Stimulated activated CD8-positive, alpha-beta memory T cell treated with anti-CD3 and anti-CD28 coated beads, Interleukin-4, amount 100 ng/mL, for 1 hour (primary cell): ENCODE measurements at places on chromosomes 2 and 18.
A peak's percentile ranks its signal among the peaks of the same experiment; 100 is the strongest.

DNA sequence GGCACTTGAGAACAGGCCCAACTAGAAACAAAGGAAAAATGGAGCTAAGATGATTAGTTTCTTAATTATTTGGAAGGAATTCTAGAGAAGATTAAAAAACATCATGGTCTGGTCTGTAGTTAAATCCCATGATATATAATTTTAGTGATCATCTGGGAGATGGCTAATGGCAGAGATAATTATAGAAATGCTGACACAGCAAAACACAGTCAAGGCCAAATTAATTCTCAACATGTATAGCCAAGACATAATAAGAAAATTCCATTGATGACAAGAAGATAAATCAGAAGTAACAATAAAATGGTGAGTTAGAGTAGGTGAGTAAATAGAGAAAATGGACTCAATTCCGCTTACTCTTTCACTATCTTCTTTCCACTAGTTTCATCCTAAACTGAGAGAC is 59.2 kb upstream of the ITGA4 start:
- DNase-seq, result no peak

DNA sequence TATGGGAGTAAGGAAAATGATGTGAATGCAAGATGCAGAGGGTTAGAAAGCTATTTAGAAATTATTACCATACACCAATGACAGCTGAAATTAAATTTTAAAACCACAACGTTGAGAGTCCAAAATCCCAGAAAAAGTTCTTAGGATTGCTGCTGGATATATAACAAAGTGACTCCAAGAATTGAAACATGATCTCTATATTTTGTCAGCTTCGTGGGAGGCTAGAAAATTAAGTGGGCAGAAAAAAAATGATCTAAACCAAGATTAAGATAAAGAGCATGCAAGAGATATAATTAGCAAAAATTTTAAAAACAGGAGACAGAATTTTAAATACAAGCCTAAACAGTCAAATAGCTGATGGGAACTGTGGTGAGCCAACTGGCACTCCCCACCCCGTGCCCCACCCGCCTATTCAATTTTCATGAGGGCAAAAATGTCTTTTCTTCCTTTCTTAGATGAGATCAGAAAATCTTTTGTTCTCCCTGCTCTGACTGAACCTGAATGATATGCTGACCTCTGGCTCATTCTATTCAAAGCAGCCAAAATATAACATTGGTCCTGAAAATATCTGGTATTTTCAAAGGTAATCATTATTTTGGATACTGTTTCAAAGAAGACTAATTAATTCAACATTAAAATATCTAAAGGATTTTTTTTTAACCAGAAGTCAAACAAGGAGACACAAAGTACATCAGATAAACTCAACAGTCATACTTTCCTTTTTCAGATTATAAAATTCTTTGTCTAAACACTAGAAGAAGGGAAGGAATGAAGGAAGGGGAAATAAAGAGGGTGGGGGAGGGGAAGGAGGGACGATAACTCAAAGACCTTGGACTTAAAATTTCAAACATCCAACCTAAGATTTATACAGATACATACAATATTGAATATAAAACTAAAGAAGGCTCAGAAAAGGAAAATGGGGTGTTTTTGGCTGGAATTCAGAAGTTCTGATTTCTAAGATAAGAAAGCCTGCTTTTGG is 12.2 kb downstream of the KANSL3 start:
- DNase-seq, result no peak

DNA sequence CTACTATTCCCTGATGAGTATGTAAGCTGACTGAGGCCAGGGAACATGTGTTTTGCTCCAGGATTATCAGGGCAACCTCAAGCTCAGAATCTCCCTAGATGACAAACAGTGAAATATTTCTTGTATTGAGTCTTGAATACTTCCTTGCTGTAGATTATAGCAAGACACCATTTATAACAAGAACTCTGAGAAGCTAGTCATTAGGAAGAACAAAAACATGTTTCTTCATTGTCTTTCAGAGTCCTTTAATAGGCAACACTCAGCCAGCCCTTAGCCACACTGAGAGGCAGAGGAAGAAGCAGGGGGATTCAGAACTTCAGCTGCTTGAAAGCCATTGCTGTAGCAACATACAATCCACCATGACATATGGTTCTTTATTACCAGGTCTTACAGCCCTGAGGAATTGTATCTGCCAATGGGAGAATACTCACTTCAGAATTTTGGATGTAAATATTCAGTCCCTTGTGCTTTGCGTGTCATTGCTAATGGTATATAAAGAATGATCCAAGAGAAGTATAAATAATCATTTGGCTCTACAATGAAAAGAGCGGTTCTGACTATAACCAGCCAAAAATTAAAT is 117.5 kb upstream of the NCKAP5 start:
- DNase-seq, result no peak

- no peak for DNase-seq
Observed at GRCh38 chr2:54107903-54108615, 7.4 kb upstream of the ACYP2 start.

DNA sequence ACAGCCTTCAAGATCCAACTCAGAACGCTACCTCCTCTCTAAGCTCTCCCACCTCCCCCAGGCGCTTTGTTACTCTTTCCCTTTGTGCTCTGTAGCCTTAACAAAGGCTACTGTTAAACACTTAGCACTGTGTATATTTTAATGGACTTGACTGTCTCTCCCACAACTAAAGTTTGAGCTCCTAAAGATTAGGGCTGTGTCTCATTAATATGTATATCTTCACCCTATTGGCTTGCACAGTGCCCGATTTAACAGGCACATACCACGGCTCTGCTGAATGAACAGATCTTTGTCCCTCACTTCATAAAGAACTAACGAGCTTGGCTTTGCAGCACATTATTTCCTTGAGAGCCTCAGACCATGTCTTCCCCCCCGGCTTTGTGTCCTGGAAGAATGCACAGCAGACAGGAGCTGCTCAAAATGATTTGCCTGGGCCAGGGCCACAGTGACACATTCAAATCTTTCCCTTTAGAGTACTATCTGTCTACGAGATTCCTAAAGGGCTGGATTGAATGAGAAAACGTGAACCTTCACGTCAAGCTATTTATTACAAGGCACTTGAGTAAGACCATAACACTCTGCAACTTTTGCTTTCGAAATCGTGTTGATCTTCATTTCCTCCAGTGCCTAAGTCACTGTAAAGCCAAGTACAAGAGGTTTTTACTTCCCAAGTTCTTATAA is 22.1 kb downstream of the ABHD3 start:
- DNase-seq, result no peak

DNA sequence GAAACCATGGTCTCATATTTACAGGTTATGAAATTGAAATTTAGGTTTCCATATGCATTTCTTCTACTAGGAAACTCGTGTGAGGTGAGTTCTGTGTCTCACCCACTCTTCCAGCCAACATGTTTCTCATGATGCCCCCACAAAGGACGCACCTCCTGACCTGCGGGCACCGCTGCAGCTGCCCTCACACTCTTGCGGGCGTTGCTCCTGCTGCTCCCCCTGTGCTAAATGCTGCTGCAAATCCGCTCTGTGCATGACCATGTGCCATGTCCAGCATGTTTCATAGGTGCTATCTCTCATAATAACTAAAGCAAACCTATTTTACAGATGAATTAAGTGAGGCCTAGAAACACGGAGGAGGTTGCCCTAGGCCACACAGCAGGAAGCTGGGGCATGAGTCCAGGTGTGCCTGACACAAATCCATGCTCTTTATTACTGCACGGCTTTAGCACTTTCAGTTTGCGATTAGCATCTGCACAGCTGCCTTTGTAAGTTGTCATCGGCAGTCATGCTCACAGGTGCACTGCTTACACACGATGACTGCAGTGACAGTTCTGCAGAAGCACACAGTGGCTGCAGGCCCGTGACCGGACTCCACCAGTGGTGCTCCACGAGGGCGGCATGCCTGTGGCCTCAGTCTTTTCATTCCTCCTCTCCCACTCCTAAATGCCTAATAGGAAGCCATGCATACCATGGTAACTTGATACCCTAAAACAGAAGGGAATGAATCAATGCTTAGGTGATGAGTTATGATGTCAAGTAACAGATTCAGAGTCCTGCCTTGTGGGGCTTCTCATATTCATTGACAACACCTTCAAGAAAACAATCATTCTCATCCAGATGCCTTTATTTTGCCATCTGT is 14.9 kb upstream of the GALR1 start:
- DNase-seq, result no peak

DNA sequence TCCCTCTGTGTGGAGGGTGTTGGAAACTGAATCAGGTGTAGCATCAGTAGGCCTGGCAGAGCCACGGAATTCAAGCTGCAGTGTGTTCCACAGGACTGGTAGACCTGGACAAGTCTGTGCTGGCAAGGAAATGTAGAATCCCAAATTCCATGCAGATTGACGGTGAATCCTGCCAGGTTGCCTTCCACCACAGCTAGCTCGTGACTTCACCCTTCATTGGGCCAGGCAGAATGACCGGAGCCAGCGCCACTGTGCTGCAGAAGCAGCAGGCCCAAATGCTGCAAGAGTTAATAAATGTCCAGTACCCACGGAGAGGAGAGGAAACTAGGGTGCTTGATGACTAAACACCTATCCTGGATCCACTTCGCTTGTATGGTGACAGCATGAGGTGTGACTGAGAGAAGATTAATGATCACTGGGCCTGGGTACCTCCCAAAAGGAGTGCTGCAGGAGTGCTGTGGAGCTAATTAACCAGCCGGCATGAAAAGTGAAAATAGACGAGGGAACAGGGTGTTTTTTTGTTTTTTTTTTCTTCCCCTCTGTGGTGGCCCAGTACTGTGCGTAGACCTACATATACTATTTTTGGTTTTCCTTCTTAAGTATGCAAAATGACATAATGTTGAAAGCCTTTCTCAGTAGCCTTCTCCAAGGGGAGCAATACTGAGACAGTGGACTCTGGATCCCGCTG is 122.2 kb downstream of the TANC1 start:
- DNase-seq, result no peak

- no peak for DNase-seq
Observed at GRCh38 chr18:612156-612555, 15.4 kb downstream of the CLUL1 start.

DNA sequence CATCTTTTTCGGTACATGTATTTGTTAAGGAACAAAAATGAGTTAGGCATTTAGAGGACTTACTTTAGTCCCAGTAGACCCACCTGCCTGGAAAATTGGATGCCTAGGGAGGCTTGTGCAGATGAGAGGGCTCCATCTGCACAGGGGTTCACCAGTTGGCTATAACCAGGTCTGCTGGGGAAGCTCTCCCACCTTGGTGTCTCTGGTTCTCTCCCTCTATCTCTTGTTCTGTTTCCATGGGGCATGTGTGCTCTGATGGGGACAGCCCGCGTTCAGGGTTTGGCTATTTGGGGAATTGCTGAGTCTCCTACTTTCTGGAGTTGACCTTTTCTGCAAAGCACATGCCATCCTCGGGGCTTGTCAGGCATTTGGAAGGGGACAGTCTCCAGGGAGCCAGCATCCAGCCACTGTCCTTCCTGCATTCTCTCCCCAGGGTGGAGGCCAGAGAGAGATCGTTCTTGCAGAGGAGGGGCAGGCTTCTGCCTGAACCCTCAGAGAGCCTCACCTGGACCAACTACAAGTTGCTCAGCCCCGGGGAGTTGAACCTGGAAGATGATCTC is 157.3 kb downstream of the KLHL29 start:
- DNase-seq, result no peak

GRCh38 chr2:119247844-119248271 is 24.2 kb downstream of the STEAP3 start:
- DNase-seq, result no peak

DNA sequence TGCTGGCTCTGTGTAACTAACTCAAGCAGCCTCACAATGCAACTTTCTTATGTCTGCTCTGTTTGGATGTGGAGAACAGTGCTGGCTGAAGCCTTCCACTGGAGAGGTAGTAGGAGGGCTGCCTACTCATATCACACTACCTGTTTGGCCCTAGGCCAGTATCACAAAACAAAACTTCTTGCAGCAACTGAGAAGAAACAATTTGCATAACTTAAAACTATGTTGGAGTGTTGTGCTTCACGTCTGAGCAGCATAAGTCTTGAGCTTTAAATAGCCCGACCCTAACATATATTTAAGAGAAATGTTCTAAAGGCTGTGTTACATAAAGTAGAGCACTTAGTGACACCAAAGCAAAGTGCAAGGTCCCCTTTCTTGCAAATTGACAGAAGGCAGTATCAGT is 204.9 kb upstream of the ACVR2A start:
- DNase-seq, result no peak

DNA sequence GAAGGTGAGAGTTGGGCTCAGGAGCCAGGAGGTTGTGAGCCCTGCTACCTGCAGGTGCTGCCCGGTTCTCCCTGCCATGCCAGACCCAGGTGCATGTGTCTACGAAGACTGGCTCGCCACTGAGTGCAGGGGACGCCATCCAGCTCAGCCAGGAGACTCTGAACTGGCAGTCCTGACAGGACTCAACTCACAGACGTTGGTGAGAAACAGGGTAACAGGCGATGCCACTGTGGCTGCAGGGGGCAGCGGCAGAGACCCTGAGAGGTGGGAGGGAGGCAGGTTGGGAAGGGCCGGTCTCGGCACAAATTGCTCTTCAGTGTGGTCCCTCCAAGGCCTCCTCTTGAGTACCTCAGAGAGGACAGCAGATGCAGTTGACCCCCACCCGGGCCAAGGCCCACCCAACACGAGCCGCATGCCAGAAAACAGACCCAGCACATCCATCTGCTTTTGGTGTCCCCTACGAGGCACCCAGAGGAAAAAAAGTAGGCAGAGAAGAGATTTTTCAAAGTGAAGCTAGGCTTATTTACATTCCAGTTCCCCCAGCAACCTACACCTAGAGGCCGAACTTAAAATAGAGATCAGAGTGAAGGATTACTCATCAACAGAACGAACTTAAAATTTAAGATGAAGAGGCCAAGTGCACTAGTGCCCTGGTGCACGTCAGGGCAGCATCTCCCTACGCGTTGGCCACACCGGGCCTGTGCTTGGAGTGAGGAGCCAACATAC is 184.8 kb downstream of the SEPTIN10 start:
- no peak for DNase-seq

GRCh38 chr2:172806996-172807395 is 71.4 kb downstream of the RAPGEF4 start:
- no peak for DNase-seq

- no peak for DNase-seq
Observed at GRCh38 chr2:217065695-217066405, 206.0 kb upstream of the TNP1 start.

- no peak for DNase-seq
Observed at GRCh38 chr18:60508108-60508507, 135.5 kb upstream of the MC4R start.

DNA sequence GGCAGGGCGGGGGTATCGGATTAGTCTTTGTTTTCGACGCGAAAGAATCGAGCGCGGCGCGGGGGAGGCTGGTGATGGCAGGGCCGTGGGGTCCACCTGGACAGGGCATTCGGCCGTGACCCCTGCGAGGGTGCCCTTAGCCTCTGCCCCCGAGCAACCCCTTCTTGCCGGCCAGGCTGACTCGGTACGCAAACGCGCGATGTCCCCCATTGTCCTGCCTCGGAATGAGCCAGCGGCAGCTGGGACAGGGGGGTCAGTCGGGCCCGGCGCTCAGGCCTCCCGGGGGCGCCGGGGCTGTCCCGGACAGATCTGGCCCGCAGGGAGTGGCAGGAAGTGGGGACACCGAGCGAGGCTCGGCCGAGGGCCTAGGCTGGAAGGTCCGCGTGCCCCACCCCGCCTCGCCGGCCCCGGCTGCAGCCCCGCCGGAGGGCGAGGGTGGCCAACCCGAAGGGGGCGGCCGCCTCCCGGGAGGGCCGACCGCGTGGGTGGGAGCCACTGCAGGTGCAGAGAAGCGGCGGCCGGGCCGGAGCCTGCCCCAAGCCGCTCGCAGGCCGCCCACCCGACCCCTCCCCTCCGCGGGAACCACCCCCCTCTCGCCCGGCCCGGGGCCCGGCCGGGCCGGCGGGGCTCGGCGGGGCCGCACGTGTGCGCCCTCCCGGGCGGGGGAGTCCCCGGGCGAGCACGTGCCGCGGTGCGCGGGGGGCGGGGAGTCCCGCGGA is at the start of gene TET3:
Gene TET3 (plus strand): TSS at position 708 of the 719 bp plus-strand sequence. CDS start 1,494 bp downstream, outside the sequence.
- DNase-seq, result peak; percentile 48

GRCh38 chr2:70708376-70709199 is 59.4 kb downstream of the ADD2 start:
- no peak for DNase-seq
